ENCODE measurements at places on chromosomes 12 and 14.
A peak's percentile ranks its signal among the peaks of the same experiment; 100 is the strongest.

DNA sequence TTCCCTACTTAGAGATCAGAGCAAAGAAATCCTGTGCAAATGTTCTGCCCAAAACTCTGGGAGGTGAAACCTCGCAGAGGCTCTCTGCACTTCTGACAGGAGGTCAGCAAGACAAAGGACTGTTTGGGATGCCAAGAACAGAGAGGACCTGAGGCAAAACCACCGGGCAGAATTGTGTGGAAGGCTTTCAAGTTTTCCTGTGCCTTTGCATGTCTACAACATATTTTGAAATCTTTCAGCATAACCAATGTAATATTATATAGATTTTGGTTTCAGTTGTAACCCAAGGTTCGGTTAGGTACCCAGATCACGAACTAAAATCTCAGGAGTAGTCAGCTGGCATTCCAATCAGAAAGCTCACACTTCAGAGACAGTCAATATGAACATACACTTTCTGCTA lies 99.4 kb upstream of the PLEKHA5 start:
- ATAC-seq, result no peak

DNA sequence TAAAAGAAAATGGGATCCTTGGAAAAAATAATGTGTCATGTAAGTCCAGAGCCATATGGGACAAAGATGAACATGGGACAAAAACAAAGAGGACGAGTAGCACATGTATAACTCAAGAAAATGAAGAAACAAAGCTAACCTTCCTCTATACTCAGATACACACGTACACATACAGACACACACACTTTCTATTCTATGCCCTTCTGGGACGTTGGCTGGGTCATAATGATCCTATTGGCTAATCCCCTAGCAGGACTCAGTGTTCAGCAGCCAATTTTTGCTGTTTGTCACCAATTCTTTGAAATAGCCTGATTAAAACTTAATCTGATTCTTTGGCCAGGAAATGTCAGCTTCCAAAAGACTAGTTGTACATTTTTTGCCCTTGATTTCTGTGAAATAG lies 189.4 kb upstream of the FOXG1 start:
- ATAC-seq, result no peak

GRCh38 chr14:50846226-50846880 lies 15.4 kb upstream of the NIN start:
- no peak for ATAC-seq

DNA sequence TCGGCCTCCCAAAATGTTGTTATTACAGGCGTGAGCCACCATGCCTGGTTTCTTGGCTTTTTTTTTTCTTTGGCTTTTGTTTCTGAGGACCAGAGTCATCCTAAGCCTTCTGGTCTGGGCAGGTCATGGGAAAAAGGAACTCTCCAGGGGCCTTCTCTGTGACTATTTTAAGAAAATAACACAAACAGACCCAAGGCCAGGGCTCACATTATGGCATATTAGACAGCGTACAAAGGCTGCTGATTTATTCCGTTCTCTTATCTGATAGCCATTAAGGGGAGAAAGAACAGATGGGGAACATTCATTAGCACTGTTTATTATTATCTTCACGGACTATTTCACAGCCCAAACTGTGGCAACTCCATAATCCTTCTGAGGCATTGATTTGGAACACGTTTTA lies 28.8 kb upstream of the MANSC4 start:
- ATAC-seq, result no peak

DNA sequence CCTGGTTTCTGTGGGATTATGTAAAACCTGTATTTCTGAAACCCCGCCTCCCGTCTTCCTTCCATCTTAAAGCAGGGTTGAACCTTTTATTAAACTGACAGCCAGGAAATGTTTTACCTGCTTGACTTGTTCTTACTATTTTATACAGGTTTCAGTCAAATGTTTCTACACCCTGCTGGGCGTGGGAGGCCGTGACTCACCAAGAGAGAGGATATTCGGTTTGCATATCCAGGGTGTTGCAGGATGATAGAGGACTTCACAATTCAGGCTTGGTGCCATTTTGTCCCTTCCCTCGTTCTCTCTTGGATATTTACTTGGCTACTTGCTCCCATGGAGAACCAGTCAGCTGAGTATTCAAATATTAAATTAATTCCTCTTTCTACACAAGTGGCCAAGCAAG lies 69.7 kb downstream of the ARF6 start:
- peak; percentile 87 for ATAC-seq

GRCh38 chr14:83908419-83908818 lies 1621.5 kb upstream of the FLRT2 start:
- no peak for ATAC-seq

DNA sequence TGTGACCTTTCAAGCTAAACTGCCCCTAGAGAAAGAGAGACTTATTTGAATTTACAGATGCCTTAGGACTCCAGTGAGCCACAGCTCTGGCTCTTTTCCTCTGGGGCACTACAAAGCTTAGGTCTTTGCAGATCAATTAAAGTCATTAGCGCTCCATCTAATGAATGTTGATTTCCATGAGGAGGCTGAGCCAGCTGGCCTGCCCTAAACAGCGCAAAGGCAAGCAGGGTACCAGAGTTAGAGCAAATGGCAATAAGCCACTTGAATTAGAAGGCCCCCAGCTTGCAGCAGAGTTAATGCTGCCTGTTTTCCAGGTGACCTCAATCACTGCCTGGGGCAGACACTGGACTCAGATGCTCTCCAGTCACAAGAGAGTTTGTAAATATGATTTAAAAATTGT lies 695.3 kb downstream of the DIO2 start:
- no peak for ATAC-seq

- ATAC-seq, result no peak
Observed at GRCh38 chr12:109554761-109555160, 18.5 kb downstream of the MMAB start.

- no peak for ATAC-seq
Observed at GRCh38 chr14:50936016-50936340, 8.3 kb downstream of the PYGL start.

- no peak for ATAC-seq
Observed at GRCh38 chr12:60501124-60501729, 905.4 kb downstream of the SLC16A7 start.

- ATAC-seq, result no peak
Observed at GRCh38 chr14:75751296-75751695, 90.2 kb downstream of the TTLL5 start.

- ATAC-seq, result no peak
Observed at GRCh38 chr12:48447755-48448154, 24.6 kb upstream of the ANP32D start.

- ATAC-seq, result no peak
Observed at GRCh38 chr14:93734086-93734822, 54.0 kb downstream of the PRIMA1 start.

DNA sequence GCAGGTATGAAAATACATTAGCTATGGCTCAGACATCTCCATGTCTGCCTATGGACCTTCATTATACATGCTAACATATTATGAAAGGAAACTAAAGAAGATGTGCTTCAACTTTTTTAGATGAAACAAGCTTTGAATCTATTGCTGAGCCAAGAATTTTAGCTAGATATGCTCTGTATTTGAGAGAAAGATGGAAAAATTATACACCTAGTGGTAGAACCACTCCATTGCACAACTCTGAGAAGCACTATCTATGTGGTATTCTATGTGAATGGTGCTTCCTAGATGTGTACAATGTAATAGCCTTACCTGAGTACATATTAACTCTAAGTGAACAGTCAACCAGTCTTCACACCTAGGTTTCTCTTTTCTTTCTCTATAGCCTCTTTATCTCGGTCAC lies 17.3 kb downstream of the EPYC start:
- ATAC-seq, result no peak

DNA sequence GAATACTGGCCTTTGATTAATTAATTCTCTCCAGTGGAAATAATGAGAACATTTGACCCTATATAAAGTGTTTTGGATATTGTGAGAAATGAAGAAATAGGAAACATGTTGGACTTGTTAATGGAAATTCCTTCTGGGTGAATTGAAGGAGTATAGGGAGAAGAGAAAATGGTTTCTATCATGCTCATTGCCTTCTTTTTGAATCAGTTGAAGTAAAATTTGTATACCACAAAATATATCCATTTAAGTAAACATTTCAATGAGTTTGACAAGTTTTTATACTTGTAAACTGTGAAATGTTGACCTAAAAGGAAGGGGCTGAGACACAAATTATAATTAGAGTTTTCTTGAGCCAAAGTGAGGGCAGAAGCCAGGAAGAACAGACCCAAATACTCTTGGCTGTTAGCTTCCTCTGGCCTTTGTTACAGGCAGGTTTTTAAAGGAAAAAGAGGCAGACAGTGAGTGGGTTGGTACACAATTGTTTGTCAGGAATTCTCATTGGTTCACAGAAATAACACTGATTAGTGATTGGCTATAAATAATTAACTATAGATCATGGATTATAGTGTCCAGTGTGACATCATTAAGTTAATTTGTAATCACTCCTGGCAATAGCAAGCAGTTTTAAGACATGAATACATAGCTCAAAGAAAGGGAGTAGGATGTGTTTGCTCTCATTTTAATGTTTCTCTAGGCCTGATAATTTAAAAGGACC lies 826 bp downstream of the ZNF705A start:
- no peak for ATAC-seq

DNA sequence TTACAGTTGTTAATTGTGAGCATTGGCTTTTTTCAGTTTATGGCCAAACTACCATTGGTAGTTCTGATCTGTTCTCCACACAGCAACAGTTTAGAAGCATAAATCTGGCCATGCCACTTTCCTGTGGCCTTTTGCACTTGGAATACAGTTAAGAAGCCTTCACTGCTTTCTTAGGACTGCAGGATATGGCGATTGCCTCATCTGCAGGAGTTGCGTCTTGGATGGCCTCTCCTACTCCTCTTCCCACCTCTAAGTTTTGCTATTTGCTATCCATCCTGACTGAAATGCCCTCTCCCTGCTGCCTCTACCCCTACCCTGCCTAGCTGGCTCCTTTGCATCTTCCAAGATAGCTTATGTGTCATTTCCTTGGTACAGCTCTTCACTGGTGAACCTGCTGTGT lies 12.8 kb upstream of the BMAL2 start:
- no peak for ATAC-seq

DNA sequence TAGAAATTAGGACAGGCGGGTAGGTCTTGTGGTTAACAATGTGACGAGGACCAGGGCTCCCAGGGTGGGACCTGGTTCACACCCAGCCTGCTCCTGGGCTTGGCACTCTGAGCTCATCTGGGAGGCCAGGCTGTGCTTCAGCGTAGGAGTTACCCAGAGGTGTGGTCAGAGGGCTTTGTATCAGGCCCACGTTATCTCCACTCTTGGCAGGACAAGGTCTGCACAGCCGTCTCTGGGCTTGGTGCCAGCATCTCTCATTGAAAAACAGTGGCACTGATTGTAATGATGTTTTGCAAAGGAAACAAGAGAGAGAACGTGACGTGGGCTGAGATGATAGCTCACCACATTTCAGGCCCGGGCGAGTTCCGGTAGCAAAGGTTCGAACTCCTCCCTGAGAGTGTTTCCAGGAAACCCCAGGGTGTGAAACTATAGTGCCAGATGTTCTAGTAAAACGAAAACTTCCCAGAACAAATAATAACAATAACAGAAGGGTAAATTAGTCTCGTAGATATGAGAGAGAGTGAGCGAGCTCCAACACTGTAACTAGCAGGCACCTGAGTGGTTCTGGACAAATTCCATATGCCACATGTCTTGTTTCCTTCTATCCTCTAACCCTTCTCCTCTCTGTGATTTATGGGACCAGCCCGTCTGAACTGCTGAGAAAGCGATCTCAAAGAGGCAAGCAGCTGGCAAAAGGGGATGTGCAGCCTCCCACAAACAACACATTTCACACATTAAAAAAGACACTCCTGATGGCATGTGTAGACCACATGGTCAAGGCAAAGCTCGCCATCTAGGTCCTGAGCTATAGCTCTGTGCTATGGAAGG lies 227.3 kb downstream of the KTN1 start:
- ATAC-seq, result peak; percentile 71

DNA sequence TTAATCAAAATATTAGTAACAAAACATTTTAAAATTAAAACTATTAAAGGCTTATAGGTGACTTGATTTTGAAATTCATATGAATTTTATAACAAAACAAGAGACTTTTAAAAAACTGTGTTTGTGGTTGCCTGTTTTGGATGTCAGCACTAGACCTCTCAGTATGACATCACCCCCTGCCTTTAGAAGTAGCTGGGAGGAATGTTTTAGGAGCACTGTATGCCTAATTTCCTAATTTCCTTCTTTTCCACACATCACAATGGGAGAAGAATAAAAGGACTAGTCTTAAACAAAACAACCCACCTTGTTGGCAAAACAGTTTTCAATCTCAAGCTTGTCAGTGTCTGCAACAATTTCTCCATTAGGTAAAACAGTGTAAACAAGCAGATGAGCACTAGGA lies 48.1 kb upstream of the PZP start:
- no peak for ATAC-seq

DNA sequence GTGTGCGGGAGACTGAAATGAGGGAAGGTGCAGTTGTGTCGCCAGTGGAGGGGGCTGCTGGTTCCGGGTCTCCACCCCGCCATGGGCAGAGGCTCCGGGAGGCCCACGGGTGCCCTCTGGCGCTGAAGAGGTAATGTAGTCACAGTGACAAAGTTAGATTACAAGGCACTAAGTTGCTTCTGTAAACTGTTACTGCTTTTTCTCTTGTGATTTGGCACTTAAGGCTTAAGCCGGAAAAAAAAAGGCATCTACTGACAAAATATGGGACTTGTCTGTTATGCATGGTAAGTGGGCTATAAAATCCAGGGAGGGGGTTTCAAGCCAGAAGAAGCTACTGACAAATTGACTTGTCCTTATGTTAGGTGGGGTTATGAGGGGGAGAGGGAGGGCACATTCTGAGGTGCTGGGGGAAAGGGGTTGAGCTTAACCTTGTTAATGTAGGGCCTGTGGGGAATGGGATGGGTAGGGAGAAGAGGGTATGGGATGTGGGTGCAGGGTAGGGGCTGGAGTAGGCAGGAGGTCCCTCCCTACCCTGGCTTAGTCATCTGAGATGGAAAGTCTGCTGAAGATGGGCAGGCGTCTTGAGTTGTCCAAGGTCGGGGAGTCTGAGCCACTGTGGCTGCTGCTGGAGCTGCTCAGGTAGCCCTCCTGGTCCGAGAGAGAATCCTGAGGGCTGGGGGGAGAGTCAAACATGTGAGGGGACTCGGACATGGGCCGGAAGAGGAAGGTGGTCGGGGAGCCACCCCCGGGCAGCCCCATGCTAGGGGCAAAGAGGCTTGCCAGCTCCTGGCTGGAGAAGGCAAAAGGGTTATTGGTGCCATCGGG lies 3.7 kb downstream of the ZFP36L1 start:
- peak; percentile 42 for ATAC-seq

GRCh38 chr14:50599700-50600444 lies 39.9 kb downstream of the ATL1 start:
- ATAC-seq, result peak; percentile 47

- ATAC-seq, result no peak
Observed at GRCh38 chr14:93804654-93805053, 16.4 kb upstream of the PRIMA1 start.

GRCh38 chr14:24051789-24052655 lies at the start of gene CARMIL3:
TSS of gene CARMIL3 (plus strand) at chr14:24052009. CDS start at chr14:24052154, 145 bp downstream.
- ATAC-seq, result peak; percentile 68

- no peak for ATAC-seq
Observed at GRCh38 chr12:32296567-32296966, 102.8 kb upstream of the FGD4 start.

DNA sequence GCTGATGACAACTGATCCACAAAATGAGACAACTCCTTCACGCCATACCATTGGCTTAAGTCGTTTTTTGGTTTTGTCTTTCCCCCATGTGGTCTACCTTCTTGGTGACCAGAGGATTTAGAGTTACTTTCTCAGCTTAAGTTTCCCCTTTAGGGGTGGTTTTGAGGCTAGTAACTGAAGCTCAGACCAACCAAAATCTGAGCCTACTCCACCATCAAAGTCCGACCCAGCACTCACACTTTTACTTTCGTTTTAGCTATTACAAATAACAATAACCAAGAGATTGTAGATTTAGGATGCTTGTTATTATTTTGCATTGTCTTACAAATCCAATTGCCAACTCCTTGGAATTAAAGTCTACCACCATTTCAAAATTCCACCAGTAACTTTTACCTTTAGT lies 130.6 kb upstream of the MDM1 start:
- peak; percentile 53 for ATAC-seq
